ENCODE measurements at places on chromosomes 1 and 21.

- no peak for DNase-seq
Observed at GRCh38 chr1:230693777-230694176, 20.1 kb downstream of the AGT start.

DNA sequence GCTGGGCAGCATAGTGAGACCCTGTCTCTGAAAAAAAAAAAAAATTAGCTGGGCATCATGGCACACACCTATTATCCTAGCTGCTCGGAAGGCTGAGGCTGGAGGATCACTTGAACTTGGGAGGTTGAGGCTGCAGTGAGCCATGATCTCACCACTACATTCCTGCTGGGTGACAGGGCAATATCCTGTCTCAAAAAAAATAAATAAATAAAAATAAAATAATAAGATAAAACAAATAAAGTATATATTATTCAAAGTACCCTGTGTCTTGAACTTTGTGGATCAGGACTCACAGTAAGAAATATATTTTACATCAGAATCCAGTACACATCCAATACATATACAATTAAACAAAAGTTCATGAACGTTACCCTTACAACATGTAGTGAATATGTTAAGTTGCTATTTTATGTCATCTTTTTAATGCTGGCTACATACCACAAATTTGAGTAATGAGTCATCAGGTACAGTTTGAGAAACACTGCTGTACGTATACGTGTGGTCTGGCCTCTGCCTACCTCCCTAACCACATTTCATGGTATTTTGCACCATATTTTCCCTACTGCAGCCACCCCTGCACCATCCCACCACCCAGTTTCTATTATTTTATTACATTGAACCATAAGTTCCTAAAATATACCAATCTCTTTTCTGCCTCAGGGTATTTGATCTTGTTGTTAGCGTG, 4.4 kb downstream of the NME7 start:
- no peak for DNase-seq

GRCh38 chr1:162541619-162542141, 19.8 kb upstream of the UAP1 start:
- no peak for DNase-seq

DNA sequence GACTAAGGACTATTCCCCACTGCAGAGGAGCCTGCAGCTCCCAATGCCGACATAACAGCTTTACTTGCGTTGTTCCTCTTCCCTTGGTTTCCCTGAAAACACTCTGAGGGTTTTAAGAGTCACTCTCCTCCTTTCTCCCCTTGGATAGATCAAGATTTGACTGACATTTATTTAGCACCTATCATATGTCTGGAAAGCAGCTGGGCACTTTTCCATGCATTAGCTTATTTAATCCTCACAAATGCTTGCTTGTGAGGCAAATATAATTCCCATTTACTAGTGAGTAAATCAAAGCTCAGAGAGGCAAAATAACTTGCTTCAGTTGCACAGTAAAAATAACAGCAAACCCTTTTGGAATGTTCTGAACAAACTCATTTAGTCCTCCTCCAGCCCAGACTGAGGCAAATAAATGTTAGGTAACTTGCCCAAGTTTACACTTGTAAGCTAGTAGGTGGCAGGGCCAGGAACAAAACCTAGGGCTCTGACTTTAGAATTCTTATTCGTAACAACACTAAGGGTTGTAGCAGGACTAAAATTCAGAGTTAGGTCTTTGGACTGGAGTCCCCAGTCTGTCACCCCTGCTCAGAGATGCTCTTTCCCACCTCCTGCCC, 81.4 kb downstream of the KCND3 start:
- DNase-seq: no peak

DNA sequence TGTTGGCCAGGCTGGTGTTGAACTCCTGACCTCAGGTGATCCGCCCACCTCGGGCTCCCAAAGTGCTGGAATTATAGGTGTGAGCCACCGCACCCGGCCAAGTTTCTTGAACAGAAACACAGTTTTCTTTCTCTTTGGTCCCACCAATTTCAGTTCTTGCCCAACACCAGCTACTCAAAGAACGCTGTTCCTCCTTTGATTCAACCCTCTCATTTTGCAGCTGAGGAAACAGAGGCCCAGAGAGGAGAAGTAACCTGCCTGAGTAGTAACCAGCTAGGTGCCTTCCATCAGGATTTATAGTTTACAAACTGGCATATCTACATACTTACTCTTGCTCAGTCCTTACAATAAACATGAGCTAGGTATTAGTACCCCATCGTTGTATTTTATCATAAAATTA, 119.9 kb downstream of the SYF2 start:
- no peak for DNase-seq

GRCh38 chr1:113768916-113769600, 9.8 kb upstream of the PHTF1 start:
- DNase-seq: no peak

- no peak for DNase-seq
Observed at GRCh38 chr1:157653494-157653873, 47.1 kb downstream of the FCRL3 start.

- no peak for DNase-seq
Observed at GRCh38 chr21:36171336-36171735, 14.7 kb downstream of the DOP1B start.

DNA sequence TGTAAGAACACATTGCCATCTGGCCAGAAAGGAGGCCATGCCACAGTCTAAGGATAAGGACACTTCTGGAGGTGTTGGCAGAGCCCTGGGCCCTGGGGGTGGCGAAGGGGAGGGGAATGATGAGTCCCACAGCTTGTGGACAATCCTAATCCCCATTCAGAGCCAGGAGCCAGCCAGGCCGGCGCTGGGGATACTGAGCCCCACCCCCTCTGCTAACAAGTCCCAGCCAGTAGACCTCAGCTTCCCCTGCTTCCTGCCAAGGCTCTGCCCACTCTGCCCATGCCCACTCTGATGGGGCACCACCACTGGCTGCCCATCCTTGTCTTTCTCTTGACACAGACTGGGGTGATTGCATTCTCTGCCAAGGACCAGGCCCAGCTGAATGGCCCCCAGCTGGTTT, 71.9 kb downstream of the NAV1 start:
- DNase-seq: no peak

DNA sequence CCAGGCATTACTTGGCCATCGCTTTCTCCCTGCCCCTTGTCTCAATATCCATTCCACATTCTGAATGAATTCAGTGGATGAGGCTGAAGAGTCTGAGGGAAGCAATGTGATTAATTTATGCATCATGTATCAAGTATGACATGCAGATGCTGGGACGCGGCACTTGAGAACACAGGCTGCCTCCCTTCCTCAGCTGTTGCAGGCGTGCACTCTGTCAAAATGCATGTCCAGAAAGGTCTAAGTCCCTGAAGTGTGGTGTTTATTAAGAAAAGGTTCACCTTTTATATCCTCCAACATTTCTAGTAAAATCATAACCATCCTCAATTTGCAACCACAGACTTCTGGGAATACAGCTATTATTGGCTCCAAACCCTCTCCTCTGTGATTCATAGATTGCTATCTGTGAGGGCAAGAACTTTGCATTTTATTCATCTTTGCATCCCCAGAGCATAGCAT, 22.6 kb upstream of the RAB3GAP2 start:
- no peak for DNase-seq

GRCh38 chr1:62784509-62785365, 805 bp downstream of the ATG4C start:
- no peak for DNase-seq

GRCh38 chr1:157566484-157567300, 14.4 kb upstream of the FCRL5 start:
- no peak for DNase-seq

- no peak for DNase-seq
Observed at GRCh38 chr1:51019811-51020210, 49.8 kb downstream of the CDKN2C start.

DNA sequence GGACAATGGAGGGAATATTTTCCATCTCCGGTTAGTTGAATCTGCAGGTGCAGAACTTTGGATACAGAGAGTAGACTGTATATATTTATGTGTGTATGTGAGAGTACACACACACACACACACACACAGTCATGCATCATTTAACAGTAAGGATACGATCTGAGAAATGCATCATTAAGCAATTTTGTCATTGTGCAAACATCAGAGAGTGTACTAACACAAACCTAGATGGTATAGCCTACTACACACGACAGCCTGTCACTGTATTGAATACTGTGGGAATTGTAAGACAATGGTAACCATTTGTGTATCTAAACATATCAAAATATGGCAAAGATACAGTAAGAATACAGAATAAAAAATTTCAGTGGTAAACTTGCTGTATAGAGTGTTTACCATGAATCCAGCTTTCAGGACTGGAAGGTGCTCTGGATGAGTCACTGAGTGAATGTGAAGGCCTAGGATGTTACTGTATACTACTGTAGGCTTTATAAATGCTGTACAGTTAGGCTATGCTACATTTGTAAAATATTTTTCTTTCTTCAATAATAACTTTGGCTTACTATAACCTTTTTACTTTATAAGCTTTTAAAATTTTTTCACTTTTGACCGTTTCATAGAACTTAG, 138.5 kb downstream of the ZZZ3 start:
- DNase-seq: no peak

GRCh38 chr1:60972841-60973364, 109.5 kb upstream of the NFIA start:
- DNase-seq: no peak

Data from type B pancreatic cell (in vitro differentiated cells).